ENCODE measurements at places on chromosomes 7 and 10.

- DNase-seq = no peak
These were observed 62.7 kb downstream of the LANCL2 start for GRCh38 chr7:55427800-55428199.

DNA sequence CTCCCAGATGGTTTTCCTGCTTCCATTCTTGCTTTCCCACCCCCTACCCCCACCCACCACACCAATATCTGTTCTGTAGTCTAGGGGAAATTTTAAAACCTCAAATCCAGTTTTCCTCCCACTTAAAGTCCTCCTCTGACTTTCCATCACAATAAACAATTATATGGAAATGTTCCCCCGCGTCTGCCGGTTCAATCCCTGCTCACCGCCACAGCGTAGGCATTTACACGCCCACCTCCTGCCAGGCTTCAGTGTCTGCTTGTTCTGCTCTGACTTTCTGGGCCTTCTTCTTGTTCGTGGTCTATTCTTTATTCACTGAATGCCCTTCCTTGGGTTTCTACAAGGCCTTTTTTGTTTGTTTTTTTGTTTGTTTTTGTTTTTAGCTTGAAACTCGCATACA, 633.0 kb upstream of the MKI67 start:
- DNase-seq = no peak

GRCh38 chr10:131872827-131873375, 27.9 kb upstream of the PPP2R2D start:
- no peak for DNase-seq

- no peak for DNase-seq
These were observed 130.4 kb upstream of the GDF10 start for GRCh38 chr10:47169581-47169980.

GRCh38 chr10:1036341-1036791, 10.7 kb upstream of the IDI2 start:
- no peak for DNase-seq

GRCh38 chr10:23095966-23096801, 805 bp downstream of the MSRB2 start:
- peak; percentile 54 for DNase-seq

GRCh38 chr7:103541026-103541425, 95.0 kb upstream of the SLC26A5 start:
- DNase-seq = no peak

- DNase-seq = no peak
These were observed 11.6 kb upstream of the ADD3 start for GRCh38 chr10:109996225-109996624.

DNA sequence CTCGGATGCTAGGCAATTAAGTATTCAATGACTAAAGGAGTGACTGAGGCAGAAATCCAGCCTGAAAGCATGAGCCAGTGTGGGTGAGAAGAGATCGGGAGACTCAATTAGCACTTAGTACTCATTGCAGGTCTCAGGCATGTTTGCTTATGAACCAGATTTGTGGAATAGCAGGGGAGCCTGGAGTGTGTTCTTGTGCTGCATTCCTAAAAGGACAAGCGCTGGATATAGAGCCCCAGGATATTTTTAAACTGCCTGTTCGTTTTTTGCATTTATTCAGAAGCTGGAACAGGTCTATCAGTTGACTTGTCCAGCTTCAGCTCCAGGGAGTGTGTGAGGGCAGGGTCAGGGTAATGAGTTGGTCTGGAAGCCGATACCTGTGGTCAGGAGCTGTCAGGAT, 120.3 kb downstream of the BMPER start:
- no peak for DNase-seq

GRCh38 chr7:67588631-67589030, 592.0 kb downstream of the TYW1 start:
- no peak for DNase-seq

GRCh38 chr10:121243609-121244241, 354.5 kb downstream of the FGFR2 start:
- no peak for DNase-seq

- no peak for DNase-seq
These were observed 4.4 kb downstream of the RAB11FIP2 start for GRCh38 chr10:118042336-118042735.

DNA sequence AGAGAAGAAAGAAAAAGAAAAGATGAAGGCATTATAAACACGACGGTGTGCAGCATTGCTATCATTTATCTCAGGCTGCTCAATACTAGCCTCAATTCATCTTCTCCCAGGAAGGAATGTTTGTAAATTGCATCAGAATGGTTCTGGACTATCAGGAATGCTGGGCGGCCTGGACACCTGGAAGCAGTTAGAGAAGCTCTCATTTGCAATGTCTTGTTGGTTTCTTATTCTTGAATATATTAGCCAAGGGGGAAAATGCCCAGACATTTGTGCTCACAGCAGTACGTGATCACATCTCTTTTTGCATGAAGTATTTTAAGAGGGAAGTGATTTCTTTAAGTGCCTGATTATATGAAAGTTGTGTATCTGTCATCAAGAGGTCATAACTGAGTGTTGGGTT, 85.6 kb upstream of the IMMP2L start:
- no peak for DNase-seq

DNA sequence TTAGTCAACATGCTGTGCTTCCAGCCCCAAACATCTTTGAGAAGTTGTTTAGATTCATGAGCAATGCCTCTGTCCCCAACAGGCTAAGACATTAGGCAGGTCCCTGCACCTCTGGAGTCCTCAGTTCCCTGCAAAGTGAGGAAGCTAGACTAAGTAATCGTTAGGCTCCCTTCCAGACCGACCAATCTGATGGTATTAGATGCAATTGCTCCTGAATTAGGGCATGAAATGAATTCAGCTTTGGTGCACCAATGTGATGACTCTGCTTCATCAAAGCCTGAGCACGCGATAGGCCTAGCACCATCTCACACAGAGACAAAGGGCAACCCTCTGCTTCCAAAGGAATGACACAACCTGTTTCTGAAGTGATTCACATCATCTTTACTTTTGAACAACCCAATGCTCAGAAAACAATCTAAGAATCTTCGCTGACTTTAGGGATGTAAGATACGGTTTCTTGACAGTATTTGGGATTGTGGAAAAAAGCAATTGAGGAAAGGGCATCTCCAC, 723 bp upstream of the TES start:
- DNase-seq = peak; percentile 59

GRCh38 chr7:51265066-51265907, 51.3 kb downstream of the COBL start:
- DNase-seq = no peak

GRCh38 chr7:1677206-1678080, 7.4 kb downstream of the ELFN1 start:
- DNase-seq = no peak

DNA sequence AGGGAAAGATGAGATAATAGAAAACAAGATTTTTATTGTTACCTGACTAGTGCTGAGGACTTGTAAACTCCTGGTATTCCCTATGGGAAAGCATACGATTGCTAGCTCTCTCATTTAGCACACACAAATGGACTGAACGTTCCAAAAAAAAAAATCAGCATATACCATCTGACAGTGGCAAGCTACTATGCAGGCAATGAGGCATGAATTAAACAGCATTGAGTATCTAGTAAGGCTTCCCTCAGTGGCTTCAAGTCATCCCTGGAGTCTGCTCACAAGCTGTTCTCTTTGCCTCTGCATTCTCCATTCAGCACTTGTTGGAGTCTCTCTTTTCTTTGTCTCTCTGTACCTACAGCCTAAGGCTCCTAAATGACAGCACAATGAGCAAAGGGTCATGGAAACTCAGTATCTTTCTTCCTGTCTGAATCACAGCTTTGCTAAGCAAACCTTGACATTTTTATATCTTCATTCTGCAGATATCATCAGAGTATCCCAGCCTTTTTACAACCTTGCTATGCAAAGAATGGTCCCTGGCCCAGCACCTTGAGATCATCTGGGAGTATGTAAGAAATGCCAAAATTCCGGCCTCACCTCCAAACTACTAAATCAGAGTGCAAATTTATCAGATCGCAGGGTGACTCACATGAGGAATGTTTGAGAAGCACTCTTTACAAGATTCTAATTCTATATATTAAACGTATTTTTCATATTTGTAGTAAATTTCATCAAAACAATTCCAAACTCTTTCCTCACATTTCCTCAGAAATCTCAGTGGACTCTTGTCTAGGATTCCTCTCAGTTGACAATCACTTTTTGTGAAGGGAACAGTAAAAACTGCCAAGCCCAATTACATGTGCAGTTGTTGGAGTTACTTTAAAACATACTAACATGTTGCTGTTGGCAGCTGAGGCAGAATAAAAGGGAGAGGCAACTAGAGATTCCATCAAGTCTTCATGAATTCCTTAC, 10.8 kb upstream of the LIPA start:
- no peak for DNase-seq

GRCh38 chr7:148356303-148356702, 234.3 kb upstream of the C7orf33 start:
- no peak for DNase-seq

GRCh38 chr7:69912141-69912540, 313.9 kb downstream of the AUTS2 start:
- DNase-seq = no peak

DNA sequence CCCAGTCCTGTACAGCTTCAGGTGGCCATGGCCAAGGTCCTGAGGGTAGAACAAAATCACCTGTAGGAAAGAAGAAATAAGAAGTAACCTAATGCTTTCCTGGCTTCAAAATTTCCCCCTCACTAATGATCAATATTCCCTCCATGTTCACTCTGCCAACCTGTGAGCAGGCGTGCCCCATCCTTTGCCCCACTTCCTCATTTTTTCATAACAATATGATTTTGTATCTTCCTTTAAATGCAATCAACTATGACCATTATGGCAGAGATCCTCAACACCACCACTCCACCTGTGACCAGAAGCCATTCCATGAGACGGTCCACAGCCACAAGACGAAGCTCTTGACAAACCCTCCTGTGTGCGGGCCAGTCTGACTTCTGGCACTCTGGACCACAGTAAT, 7.0 kb downstream of the MSS51 start:
- no peak for DNase-seq

DNA sequence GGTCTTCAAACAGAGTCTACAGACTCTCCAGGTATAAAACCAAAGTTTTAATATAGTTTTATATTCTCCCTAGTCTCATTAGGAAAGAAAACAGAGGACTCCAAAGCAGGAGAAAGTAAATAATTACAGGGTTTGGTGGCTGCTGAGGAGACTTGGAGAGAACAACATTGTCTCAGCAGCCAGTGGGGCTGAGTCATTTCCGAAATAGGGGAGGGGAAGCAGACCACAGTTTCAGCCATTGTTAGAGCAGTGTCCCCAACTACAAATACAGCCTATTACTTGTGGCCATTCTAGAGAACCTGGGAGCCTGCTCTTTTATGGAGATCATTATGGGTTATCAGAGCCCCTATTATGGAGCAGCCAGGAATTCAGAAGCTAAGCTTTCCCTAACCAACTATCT, 44.2 kb upstream of the A1CF start:
- no peak for DNase-seq

- DNase-seq = no peak
These were observed 57.2 kb downstream of the SUGCT start for GRCh38 chr7:40192036-40192435.

GRCh38 chr10:43229208-43230061, 37.4 kb downstream of the RASGEF1A start:
- peak; percentile 53 for DNase-seq

GRCh38 chr10:102791754-102792395, 45.3 kb downstream of the CYP17A1 start:
- DNase-seq = no peak

DNA sequence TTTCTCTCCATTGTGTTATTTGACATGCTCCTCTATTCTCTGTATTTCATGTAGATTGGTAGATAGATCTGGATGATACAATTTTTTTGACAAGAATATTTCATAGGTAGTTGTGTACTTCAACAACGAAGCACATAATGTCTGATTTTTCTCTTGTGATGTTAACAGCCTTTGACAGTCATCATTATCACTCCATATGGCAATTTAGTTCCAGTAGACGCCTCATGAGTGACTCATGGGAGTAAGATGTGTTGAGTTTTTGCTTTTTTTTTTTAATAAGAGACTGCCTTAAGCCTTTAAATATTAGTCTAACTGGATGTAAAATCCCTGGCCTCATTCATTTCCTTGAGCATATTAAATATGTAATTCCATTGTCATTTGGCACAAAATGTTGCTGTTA, 123.5 kb upstream of the ZNF32 start:
- no peak for DNase-seq

DNA sequence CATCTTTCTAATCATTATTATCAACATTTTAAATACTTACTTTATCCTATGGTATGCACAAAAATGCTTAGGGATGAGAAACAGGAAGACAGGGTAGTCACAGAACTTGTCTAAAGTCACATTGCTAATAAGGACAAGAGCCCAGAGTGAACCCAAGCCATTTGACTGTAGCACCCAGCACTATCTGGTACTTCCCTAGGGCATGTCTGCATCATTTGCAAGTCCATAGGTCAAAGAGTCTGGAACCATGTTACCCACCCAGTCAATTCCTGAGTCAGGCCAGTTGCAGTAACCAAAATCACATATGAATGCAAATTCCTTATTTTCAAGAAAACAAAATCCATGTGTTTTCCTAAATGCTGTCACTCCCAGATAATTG, 19.1 kb downstream of the ASAH2 start:
- DNase-seq = no peak

DNA sequence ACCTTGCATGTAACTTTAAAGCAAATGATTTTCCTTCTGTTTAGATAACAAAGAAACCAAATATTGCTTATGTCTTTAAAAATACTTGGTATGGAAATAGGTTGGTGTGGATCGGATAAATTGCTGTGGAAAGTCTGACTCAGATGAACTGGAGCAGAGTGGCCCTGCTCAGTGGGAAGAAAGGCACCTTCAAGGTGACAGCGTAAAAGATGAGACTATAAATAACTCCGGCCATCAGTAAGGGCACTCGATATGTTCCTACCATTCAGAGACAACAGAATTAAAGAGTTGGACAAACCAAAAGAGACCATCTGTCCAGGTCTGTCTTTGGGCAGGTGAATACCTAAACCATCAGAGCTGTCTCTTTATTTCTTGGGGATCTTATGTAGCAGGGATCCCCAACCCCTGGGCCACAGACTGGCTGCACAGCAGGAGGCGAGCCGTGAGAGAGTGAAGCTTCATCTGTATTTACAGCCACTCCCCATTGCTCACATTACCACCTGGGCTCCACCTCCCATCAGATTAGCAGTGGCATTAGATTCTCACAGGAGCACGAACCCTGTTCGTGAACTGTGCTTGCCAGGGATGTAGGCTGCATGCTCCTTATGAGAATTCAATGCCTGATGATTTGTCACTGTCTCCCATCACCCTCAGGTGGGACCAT, 357.1 kb downstream of the PRPF18 start:
- DNase-seq = no peak

- DNase-seq = no peak
These were observed 19.7 kb downstream of the DNAJC12 start for GRCh38 chr10:67818323-67818722.

DNA sequence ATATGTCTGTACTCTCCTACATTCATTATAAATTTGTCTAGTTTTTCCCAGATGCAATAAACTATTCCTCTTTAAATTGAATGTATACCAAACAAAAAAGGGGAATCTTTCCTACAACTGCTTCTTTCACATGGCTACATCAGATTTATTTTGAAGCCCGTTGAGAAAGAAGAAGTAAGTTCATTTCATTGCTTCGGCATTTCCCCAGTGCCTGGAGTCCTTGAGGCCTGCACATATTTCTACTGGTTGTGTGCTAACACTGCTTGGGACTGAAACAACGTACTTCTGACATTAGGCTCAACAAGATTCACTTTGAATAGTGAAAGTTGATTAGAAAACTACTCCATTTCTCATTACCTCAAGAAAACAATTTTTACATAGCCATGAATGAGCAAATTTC, 201.7 kb downstream of the PHF14 start:
- DNase-seq = no peak
